ENCODE measurements at places on chromosomes 12 and 14. TPM values are rescaled to one million over a fixed set of nuclear protein-coding genes. Genes with fewer than 3 reads are reported as not detected.

The NRIP2 gene
- 0.46 TPM for total RNA-seq

The LHX5 gene
- not detected for total RNA-seq

The PSMB11 gene
- not detected for total RNA-seq

The FAIM2 gene
- 0.36 TPM for total RNA-seq

The ATL1 gene
- 5.0 TPM for total RNA-seq

The LALBA gene
- not detected for total RNA-seq

The B3GNT4 gene
- total RNA-seq = 0.37 TPM

The SDR9C7 gene
- total RNA-seq = not detected

The HOXC12 gene
- not detected for total RNA-seq

The DNAJC22 gene
- total RNA-seq = 9.2 TPM

The RBP5 gene
- 1.3 TPM for total RNA-seq

The TC2N gene
- 54.2 TPM for total RNA-seq

The CHPT1 gene
- total RNA-seq = 69.2 TPM

The CCDC177 gene
- not detected for total RNA-seq

The KLRF1 gene
- not detected for total RNA-seq

The PMCH gene
- total RNA-seq = not detected

The BAZ1A gene
- 86.7 TPM for total RNA-seq

The WNT1 gene
- not detected for total RNA-seq

The GZMH gene
- not detected for total RNA-seq

The MANSC1 gene
- 20.1 TPM for total RNA-seq

The ZDHHC22 gene
- not detected for total RNA-seq

The TMEM229B gene
- total RNA-seq = 6.6 TPM

The PMEL gene
- 5.2 TPM for total RNA-seq

The CLEC14A gene
- total RNA-seq = 125 TPM

The CLEC2A gene
- not detected for total RNA-seq

The LRRK2 gene
- total RNA-seq = 15.4 TPM

The ZNF385A gene
- 36.3 TPM for total RNA-seq

The TAC3 gene
- not detected for total RNA-seq
